Progenitor cell of endocrine pancreas (in vitro differentiated cells): ENCODE measurements at places on chromosomes 4 and X.

DNA sequence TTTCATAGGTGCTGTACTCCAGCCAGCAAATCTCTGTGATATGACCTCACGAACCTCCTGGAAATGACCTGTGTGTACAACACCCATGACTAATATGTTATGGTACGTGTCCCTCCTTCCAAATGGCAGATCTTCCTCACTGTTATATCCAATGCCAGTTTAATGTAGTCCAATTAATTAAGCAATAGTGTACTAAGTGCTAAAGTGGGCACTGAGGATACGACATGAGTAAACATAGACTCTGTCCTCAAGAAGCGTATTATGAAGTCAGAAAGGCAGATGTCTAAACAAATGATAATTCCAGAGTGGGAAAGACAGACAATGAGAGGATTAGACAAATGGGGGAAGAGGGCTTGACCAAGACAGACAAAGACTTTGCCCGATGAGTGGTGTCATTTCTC, 33.9 kb downstream of the GPRIN3 start:
- no peak for DNase-seq

- no peak for DNase-seq
Measured at GRCh38 chrX:94204524-94204923, 530.5 kb downstream of the FAM133A start.

DNA sequence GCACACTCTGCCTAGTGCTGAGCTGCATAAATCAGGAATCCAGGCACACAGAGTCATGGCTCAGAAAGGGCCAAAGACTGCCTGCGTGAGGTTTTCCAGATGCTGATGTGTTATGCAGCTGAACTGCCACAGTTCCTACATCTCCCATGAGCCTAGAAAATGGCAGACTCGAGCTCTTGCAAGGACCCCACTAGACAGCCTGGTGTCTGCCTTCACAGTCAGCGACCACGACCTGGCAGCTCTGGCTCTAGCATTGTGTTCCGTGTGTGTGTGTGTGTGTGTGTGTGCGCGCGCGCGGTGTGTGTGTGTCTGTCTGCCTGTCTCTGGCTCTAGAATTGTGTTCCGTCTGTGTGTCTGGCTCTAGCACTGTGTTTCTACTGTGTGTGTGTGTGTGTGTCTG, 203.6 kb upstream of the AGTR2 start:
- no peak for DNase-seq

DNA sequence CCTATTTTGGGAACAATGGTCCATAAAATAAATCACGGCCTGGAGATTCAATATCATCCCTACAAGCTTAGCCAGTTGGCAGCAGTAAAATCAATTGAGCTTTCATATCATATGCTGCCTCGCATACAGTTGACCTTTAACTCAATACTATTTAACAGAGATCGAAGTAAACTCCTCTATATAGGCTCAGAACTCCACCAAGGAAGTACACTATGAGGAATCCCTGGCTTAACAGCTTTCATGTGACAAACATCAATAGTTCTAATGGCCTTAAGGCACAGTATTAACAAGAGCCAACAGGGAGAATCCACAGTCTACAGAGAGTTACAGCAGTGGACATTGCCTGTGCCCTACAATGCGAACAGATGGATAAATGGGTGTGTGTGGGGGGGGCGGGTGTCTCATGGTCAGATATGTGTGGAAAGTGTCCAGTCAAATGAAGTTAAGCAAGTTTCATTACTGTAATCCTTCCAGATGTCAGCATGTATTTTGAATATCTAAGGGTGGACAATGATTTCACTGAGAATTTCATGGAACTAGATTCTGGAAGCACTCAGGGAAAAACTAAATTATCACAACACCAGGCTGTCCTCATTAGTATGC, 98.2 kb upstream of the FAM9B start:
- no peak for DNase-seq

DNA sequence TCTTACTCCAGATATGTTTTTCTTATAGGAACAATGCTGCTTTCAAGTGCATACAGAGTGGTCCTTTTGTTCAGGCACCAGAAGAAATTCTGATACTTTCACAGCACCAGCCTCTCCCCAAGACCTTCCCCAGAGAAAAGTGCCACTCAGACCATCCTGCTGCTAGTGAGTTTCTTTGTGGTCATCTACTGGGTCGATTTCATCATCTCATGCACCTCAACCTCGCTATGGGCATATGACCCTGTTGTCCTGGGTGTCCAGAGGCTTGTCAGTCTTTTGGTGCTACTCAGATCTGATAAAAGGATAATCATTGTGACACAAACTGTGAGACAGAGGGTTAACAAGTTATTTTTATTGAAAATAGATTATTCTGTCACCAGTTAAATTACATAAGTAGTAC, 39.5 kb downstream of the WDR13 start:
- no peak for DNase-seq

GRCh38 chrX:154025230-154025629, 5.5 kb upstream of the IRAK1 start:
- DNase-seq, result no peak

DNA sequence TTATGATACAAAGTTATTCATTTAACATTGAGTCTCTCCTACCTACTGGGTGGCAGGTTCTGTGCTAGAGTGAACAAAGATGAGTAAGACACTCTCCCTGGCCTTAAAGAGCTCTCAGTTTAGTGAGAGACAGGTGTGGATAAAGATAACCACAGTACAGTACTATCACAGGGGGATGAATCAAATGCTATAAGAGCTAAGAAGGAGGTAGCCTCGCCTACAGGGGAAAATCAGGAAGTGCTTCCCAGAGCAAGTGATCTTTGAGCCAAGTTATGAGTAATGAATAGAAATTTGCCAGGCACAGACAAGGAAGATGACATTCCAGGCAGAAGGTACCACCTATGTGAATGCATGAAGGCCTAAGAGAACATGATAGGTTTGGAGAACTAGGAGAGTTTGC, 3.4 kb upstream of the IGBP1 start:
- no peak for DNase-seq

- DNase-seq, result no peak
Measured at GRCh38 chr4:53557669-53558064, 33.6 kb downstream of the LNX1 start.

GRCh38 chrX:111270339-111270738, at the start of gene CAPN6:
Gene CAPN6 (minus strand): TSS chrX:111270483. CDS start chrX:111263936, 6,547 bp downstream.
- DNase-seq, result peak; percentile 39

GRCh38 chr4:150668824-150669223, 86.9 kb downstream of the MAB21L2 start:
- no peak for DNase-seq

- DNase-seq, result no peak
Measured at GRCh38 chrX:125219852-125220251, 99.8 kb upstream of the TEX13C start.

DNA sequence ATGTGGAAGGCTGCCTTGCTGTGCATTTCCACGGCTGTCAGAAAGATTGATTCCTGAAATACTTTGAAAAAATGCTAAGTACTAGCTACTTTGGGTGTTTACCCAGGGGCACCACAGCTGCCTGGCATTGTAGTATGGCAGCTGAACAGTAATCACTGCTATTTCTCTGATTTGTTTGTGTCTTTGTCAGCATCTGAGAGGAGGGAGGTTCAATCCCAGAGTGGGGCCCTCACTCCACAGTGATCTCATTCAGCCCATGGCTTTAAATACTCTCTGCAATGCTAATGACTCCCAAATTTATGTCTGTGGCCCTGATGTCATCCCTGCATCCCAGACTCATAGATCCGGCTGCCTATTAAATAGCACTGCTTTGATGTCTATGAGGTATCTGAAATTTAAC, 575.3 kb upstream of the MAGEB2 start:
- DNase-seq, result no peak

- DNase-seq, result no peak
Measured at GRCh38 chr4:72063726-72064125, 31.9 kb downstream of the NPFFR2 start.

- DNase-seq, result no peak
Measured at GRCh38 chr4:102180046-102180445, 165.2 kb downstream of the SLC39A8 start.

DNA sequence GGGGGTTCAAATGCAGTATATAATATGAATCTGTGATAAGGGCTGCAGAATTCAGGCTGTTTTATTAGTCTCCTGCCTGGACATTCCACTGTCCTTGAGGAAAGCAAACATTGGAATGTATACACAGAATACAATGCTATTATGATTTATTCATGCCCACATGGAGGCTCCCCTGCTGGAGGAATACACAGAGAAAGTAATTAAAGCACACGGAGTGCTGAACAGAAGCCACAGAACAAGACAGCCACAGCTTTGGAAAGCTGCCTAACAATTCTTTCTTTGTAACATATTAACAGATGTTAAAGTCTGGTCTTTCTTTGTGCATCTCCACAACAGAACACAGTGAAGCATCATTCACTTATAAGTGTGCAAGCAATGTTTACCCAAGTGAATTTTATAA, 155.8 kb downstream of the ARAP2 start:
- no peak for DNase-seq

DNA sequence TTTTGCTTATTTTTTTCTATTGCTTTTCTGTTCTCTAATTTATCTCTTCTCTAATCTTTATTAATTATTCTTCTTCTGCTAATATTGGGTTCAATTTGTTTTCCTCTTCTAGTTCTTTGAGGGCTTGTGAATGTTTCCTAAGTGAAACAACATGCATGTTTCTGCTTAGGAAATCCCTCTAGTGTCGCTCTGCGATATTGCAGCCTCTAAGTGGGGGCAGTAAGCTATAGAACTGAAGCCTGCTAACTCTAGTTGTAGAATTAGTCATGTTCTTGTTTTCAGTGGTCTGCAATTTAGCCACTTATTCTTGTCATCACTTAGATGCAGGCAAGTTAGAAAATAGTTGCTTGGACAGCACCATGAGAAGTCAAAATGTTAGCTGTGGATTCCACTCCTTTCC, 222.6 kb downstream of the SPIN4 start:
- no peak for DNase-seq

DNA sequence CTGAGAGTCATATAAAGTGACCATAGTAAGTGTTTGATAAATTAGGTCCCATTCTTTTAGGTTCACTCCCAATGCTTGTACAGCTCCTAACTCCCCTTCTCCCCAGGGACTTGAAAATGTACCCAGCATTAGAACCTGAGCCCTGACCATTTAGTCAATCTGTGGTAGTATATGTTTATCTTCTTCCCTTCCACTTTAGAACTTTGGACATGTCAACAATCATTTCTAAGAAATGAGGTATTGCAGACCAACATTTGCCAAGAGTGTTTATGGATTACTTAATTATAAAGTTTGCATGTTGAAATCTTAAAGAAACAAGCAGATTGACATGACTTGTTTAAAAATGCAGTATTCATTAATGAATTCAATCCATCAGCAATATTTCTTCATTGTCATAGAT, 26.0 kb downstream of the AFM start:
- DNase-seq, result no peak

- DNase-seq, result no peak
Measured at GRCh38 chr4:112210777-112211176, 20.8 kb upstream of the AP1AR start.
